ENCODE measurements at places on chromosomes 2 and 18. TPM values are rescaled to one million over a fixed set of nuclear protein-coding genes. Genes with fewer than 3 reads are reported as not detected.

Gene GDF7
- not detected for polyA plus RNA-seq

DNA sequence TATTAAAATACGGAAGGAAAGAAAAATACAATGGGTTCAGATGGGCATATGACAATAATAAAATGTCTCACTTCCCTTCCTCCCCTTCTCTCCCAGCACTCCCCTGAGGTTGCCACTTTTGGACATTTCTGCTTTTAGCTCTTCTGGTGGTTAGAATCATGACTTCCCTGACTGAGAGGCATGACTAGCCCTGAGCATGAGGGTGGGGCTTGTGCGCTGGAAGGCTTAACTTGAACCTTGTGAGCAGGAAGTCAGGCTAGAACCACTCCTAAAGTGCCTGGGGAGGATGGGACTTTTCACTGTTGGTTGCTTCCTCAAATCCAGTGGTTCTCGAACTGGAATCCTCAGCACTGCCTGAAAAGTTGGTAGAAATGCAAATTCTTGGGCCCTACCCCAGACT lies 19.7 kb upstream of the ARHGAP25 start:
- DNase-seq: no peak

DNA sequence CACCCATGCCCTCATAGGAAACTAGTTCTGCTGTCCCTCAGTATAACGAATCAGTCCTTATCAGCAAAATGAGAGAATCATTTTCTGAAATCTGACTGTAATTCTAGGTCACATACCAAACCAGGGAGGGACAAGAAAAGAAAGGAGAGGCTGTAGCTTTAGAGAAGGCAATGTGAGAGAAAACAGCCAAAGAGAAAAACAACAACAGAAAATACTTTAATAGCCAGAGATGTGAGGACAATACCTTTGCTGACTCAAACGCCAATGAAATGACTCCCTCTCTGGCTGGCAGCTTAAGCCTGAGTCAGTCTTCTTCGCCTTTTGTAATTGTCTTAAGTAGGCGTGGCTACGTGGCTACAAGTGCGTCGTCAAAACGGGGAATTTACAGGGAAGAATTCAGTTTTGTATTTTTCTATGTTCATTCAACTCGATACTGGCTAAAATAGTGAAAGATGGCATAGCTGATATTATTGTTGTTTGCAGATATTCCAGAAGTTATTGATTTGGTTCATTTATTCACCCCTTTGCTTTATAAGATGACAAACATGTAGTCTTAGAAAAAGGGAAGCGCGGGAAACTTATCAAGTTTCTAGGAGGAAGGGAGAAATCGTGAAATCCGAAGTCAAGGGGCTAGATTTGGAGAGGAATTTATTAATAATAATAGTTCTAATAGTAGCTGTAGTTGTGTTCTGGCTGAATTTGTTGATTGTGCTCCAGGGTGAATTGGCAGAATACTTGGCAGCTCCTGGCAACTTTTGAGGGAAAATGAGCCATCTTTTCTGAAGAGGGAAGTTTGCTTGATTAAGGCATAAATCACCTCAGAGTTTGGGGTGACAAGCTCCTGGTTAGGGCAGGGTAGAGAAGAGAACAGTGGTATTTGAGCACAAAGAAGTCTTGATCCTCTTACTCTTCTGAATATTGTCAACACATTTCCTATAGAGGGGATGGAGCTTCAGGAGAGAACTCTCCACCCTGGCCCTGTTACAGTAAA lies at the start of gene IL1A:
Gene IL1A (minus strand): TSS at position 295 of the 991 bp plus-strand sequence. CDS start 723 bp downstream, outside the sequence.
- DNase-seq: no peak

GRCh38 chr2:203330434-203330833 lies 2.2 kb downstream of the ABI2 start:
- DNase-seq: no peak

DNA sequence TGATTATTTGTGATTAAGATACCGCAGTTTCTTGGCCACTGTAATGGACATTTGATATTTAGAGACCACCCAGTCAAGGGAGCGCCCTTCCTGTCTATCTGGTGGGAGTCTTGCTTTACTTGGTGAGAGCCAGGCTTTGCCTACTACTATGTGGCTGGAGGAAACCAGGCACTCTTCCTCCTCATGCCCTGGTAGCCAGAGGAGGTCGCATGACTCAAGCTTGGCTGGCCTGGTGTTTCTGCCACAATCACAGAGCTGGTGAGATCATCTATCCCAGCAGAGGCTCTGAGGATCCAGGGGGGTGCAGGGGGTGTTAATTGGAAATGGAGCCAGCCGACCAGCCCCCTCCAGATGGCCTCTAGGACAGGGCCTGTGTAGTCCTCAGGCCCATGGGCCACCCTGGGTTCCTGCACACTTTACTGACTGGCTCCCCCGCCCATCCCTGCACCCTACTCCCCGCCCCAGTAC lies 46.8 kb upstream of the BIN1 start:
- DNase-seq: no peak

- DNase-seq: no peak
Measured at GRCh38 chr2:41170589-41170988, 718.7 kb upstream of the SLC8A1 start.

- no peak for DNase-seq
Measured at GRCh38 chr2:39779927-39780326, 869 bp upstream of the THUMPD2 start.

Gene SRD5A2
- not detected for polyA plus RNA-seq

DNA sequence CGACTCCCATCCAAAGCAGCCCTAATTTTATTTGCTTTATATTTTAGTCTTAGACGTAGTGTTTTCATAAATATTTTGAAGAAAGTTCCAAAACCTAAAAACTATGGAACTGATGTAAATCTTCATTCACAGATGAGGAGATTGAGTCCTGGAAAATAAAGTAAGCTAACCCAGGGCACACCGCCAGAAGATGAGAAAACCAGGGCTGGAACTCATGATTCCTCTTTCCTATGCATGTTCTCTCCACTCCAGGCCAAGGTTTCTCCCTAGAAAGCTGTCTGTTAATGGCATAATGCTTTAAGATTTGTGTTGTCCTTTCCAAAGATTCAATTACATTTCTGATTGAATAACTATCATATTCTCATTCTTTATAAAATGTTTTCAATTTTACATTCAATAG lies 78.4 kb upstream of the ZC3H15 start:
- no peak for DNase-seq

DNA sequence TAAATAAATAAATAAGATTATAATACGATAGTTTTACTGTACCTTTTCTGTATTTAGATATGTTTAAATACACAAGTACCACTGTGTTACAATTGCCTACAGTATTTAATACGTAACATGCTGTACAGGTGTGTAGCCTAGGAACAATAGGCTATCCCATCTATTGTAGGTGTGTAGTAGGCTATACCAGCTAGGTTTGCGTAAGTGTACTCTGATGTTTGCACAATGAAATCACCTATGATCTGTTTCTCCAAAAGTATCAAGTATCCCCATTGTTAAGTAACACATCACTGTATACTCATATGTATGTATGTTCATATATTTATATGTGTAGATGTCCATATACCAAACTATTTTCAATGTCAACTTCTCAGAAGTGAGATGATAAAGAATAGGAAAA lies 118.2 kb upstream of the RND3 start:
- no peak for DNase-seq

DNA sequence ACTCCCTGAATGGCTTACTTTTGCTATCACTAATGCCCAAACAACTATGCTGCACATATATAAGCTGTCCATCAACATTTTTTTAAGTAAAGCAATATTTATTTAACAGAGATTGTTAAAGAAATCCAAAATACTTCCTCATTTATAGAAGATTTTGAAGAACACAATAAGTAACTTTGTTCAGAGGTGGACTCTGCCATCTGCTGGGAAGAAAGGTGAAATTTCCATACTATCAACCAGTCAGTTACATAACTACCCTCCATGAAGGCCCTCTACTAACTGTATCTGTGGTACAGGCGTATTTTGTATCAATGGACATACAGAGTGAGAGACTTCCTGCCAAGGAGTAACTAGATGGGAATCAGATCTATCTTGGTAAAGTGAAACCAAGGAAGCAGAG lies 106.0 kb downstream of the DTNB start:
- DNase-seq: peak; percentile 41

Gene GREB1L
- polyA plus RNA-seq: 0.21 TPM

Gene ITM2C
- polyA plus RNA-seq: 5.3 TPM

- no peak for DNase-seq
Measured at GRCh38 chr18:74613381-74613780, 15.7 kb downstream of the ZNF407 start.

Gene CD28
- polyA plus RNA-seq: 0.37 TPM

GRCh38 chr18:11245879-11246278 lies 96.5 kb upstream of the PIEZO2 start:
- DNase-seq: no peak

Gene OR6B2
- not detected for polyA plus RNA-seq

DNA sequence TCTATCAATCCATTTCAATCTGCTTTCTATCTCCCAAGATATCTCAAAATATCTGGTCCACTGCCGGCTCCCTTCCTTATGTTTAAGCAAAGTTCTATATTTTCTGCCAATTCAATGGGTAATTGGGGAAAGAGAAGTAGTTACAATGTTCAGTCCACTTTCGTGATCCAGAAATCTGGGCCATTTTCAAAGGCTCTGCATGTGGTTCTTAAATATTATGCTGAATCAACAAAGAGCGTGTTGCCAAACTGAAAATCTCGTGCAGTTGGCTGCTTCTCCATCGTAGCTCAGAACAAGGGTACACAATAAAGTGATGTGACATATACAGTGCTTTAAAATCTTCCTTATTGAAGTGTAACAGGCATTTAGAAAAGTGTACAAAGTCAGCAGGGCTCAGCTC lies 863.1 kb downstream of the RNF144A start:
- DNase-seq: no peak

GRCh38 chr2:233199870-233200269 lies 51.6 kb upstream of the ATG16L1 start:
- no peak for DNase-seq

Gene LTBP1
- not detected for polyA plus RNA-seq

DNA sequence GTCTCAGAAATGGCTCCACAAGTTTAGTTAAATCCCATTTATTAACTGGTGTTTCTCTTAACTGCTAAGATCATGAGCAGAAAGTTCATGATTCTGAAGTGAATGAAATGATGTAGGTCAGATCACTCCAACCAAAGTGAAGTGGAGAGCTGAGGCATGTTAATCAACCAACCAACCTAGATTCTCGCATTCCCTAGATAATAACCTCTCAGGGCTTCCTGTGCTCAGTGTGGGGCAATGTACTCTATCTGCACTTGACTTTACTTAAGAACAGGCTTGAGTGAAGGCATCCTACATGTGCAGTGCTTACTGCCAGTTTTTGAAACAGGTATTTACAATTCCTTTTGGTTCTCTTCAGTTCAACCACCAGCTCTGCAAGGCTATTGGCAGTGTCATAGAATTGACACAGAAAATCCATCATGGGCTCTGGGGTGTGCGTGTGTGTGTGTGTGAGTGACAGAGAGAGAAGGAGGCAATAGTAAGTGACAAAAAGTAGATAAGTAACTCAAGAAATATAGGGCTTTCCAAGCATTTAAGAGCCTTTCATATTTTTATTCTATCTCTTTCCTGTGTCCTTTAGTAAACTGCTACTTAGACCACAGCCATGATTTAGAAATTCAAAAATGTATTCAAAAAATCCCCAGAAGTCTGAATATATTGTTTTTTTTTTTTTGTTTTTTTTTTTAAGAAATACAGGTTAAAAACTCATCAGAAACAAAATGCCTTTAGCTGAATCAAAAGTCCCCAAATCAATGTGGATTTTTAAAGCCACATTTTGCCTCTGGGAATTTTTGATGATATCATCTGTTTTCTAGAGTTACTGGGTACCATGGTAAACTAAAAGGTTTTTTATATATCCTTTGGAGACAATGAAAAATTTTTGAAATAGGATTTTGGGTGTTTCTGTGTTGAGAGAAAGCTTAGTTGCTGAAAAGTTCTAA lies 28.6 kb downstream of the DOCK10 start:
- DNase-seq: no peak

DNA sequence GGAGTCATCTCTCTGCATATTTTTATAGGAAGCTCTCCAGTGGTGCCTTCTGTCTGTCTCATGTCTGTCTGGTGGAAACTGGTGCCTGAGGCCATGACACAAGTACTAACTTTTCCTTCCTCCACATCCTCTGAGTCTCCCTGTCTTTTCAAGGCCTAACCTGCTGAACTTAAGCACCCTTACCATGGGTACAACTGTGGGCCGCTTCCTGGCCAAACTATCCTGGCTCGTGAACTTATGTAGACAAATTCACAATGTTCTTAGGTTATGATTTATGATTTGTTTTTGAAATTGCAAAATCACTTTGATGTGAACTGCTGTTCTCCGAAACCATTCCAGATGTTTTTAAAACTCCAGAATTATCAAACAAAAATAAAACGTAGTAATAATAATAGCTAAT lies 804.5 kb upstream of the POU3F3 start:
- no peak for DNase-seq

GRCh38 chr18:29164993-29165599 lies 988.2 kb upstream of the CDH2 start:
- no peak for DNase-seq

Gene IL1F10
- polyA plus RNA-seq: not detected

Gene SNED1
- polyA plus RNA-seq: 0.56 TPM

DNA sequence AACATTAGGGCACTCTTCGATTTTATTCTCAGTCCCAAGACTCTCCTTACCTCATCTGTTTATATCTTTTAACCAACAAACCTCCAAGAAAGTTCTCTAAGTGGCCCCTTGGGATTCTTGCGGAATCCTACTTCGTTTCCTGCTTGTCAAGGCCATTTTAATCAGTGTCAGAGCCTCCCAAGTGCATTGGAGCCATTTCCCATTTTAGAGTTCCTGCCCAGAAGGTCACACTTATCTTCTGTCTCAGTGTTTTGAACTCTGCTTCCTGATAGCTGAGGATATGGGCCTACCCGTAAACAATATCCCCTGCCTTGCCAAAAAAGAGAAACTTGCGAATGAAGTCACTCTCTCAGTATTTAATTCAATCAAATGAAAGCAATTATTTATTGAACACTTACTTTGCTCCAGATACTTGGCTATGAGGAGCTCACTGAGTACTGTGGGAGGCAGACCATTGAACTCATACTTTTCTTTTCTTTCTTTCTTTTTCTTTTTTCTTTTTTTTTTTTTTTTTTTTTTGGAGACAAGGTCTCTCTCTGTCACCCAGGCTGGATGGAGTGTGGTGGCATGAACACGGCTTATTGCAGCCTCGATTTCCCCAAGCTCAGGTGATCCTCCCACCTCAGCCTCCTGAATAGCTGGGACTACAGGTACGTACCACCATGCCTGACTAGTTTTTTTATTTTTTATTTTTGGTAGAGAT lies 5.7 kb upstream of the NOSTRIN start:
- DNase-seq: no peak

Gene STK39
- 11.5 TPM for polyA plus RNA-seq

Gene RMND5A
- polyA plus RNA-seq: 14.8 TPM
